ENCODE measurements at places on chromosomes 5 and 9.

GRCh38 chr9:37410969-37411785 is 11.3 kb upstream of the GRHPR start:
- DNase-seq = no peak

DNA sequence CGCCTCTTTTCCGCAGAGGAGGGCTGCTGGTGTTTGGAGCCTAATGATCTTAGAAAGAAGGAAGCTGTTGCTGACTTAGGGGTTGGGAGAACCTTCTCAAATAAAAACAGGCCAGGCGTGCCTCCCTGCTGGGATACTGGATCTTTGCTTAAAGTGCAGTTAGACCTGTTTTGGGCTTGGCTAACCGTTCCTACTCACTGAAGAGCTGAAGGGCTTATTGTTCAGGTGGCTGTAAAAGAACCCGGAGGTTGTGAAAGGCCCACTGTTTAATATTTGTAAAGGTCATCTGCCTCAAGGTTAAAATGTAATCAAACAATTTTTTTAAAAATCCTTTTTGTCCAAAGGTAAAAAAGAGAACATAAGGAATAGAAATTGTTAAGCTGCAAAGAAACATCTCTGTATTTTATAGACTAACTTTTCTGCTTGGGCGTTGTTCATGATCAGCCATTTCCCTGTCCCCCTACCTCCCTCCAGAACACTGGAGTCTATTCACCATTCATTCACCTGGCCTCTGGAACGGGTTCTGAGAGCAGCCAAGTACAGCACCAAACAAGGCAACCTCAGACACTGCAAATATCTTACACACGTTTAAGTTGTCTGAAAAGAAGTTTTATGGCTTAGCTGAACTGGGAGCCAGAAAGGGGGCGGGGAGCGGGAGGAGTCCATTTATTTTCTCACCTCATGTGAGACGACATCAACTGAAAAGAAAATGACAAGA is 18.6 kb upstream of the MTMR12 start:
- no peak for DNase-seq

- no peak for DNase-seq
Measured at GRCh38 chr9:74447451-74448193, 49.5 kb upstream of the RORB start.

GRCh38 chr9:1461812-1462211 is 411.7 kb downstream of the DMRT2 start:
- no peak for DNase-seq

Data from CD4-positive, alpha-beta T cell treated with Interleukin-1 beta for 1 hour (primary cell).